Dermis blood vessel endothelial cell (primary cell): ENCODE measurements at places on chromosomes 5 and 9. TPM values are rescaled to one million over a fixed set of nuclear protein-coding genes. Genes with fewer than 3 reads are reported as not detected.

ANXA6 gene
- total RNA-seq: 144 and 211 TPM in 2 replicates

NOXA1 gene
- 1.5 and 2.6 TPM in 2 replicates for total RNA-seq

DNA sequence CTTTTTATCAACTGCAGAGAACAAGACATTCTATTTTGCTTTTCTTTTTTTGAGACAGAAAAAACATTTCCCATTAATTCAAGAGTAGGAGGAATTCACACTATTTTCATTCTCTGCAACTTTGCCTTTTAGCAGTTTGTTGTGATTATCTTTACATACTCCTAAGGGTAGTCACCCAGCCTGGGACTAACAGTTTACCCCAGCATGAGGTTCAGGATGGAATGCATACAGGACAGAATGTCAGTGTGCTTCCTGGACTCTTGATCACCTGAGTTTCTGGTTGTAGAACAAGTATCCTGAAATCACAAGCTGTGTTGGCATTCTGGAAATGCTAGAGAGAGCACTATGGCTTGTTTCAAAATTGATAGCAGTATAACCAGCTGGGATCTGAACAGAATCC, 368.1 kb downstream of the KIF4B start:
- no peak for DNase-seq

GRCh38 chr9:129311643-129312042, 133.6 kb upstream of the IER5L start:
- DNase-seq: no peak

DNA sequence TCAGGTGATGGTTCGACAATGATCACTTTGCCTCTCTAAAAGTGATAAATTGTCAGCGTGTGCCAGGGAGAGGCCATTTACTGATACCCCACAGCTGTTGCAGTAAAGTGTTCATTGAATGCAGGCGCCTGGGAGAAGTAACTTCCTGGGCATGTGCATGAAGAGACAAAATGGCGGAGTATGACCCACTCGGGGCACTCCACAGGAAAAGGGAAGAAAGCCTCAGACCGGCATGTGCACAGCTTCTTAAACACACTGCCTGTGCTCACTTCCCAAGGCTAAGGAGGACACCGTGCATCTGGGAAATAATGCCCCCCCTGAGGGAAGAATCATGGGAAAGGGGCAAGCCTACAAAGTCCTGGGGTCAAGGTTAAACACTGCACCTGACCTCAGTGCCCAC, 329.5 kb downstream of the ICE1 start:
- no peak for DNase-seq

- no peak for DNase-seq
These were observed 34.0 kb upstream of the SLC28A3 start for GRCh38 chr9:84374516-84374915.
